ENCODE measurements at places on chromosomes 2 and 18. TPM values are rescaled to one million over a fixed set of nuclear protein-coding genes. Genes with fewer than 3 reads are reported as not detected.

DNA sequence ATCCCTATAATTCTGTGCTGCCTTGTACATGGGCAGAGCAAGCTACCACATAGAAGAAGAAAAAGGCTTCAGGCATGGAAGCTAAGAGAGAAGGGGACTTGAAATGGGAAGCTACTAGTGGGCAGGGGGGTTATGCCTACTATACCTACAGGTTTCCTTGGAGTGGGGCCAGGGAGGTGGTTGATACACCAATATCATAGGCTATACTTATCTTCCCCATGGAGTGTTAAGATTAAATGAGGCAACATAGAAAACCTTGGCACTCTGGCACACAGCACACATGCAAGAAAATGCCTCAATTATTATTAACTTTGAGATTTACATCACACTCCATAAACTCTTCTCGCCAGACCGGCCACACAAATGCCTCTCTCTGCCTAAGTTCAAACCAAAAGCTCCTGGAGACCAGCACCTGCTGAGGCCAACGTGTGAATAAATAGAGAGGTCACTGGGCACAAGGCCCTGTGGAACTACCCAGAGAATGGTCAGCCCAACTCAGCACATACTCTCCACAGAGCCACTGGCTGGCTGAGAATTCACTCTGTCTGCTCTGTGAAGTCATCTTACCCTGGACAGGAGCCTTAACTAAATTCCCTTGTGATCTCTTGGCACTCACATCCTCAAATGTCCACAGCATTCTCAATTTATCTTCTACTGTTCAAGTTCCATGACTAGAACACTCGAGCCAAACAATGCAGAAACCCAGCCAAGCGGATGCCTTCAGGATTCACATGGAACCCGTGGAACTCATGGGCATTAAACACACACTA, 498.7 kb downstream of the BCL11A start:
- no peak for DNase-seq

DNA sequence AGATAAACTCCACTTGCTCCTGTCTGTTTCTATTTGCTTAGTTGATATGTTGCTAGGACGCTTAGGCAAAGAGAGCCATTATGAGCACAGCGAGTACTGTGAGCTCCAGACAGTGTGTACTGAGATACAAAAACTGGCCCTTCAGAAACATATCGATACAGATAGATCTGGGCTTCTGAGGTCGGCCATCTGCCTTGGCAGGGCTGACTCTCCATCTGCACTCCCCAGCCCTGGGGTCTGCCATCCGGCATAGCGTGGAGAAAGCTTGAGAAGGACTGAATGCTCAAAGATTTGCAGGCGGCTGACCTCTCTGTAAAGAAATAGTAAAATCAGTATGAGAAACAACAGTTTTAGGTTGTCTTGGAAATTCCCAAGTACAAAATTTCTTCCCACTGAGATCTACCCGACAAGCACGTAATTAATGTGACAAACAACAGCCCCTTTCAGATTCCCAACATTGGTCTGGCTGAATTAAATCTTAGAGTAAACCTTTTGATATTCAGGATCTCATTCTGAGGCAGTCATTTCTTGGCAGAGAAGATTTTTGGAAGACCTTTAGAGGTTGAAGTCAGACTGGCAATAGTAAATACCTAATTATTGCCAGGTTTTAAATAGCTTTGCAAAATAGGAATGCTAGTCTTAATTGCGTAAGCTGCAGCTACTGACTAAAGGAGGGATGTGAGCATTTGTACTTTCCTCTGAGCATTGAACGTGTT, 127.4 kb downstream of the CHST9 start:
- DNase-seq: no peak

The ZNF385B gene
- not detected for polyA plus RNA-seq

GRCh38 chr2:224776795-224777558, 60.8 kb upstream of the CCDC195 start:
- DNase-seq: no peak

GRCh38 chr2:28276807-28277206, 115.9 kb upstream of the FOSL2 start:
- no peak for DNase-seq

The NHEJ1 gene
- 20.3 TPM for polyA plus RNA-seq

DNA sequence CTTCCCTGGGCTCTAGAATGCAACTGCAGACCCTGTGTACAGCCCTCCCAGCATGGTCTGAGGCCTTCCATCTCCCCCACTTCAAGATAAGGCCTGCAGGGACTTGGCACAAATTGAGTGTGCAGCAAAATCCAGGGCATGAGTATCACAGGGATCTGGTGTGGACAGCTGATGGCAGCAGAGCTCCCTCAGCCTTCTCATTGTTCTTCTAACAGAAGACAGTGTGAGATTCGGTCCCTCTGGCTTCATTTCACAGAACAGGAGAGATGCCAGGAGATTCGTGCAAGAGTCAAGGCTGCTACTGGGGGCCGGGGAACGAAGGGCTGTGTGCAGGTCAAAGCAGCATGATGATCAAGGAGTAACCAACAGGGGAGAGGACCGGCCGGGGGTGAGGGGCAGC, 85.8 kb downstream of the UXS1 start:
- DNase-seq: no peak

DNA sequence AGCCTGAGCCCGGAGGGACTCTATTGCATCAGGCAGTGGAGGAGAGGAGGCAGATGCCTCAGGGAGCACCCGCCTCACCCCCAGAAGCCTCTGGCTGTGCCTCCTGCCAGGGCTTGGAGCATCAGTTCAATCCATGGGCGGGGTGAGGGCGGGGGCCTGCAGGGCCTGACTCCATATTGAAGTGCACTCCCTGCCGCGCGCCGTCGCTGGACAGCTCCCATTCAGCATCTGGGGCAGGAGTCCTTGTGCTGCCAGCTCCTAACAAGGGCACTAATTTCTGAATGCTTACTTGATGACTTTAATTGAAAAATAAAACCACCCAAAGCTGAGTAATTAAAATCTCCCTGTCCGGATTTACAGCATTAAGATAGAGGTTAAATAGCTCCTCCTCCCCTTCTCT, 23.8 kb downstream of the C1QL2 start:
- no peak for DNase-seq

The FMNL2 gene
- 1.1 TPM for polyA plus RNA-seq

DNA sequence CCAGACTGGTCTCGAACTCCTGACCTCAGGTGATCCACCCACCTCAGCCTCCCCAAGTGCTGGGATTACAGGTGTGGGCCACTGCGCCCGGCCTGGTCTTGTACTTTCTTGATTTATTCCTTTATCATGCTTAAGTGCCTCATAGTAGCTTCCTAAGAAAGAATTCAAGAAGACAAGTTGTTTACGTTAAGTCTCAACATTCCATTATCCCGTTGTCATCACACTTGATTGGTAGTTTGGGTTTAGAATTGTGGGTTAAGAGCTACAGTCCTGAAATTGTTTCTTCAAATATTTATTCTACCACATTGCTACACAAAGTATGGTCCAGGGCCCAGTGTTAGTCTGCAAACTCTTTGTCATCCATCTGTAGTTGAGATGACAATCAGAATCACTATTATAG, 194.0 kb downstream of the VWC2L start:
- DNase-seq: no peak

- peak; percentile 2 for DNase-seq
Observed at GRCh38 chr2:119823734-119824334, 64.1 kb downstream of the PTPN4 start.

The HNMT gene
- polyA plus RNA-seq: 44.9 TPM

DNA sequence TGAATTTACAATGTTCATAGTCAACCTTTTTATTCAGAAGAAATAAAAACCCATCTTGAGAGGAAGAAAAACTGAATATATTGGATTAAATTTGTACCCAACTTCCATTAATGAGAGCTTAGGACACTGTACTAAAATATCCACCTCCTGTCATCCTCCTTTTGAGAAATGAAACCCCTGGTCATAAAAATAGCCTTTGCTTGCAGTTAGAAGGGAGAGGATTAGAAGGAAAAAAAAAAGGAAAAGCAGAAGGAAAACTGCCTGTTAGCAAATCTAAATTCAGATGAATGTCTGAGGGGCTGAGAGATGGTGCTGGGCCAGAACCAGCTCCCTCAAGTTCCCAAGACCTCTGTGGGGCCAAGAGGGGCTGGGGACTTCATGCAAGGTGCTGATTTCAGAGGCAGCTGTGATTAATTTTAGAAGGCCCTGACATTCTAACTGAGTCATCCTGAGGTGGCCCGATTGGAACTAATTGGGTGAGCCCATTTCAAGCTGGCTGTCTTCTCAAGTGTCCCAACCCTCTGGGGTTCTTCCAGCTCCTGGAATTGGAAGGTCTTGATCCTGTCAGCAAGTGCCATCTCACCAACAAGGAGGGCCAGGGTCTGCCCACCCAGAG, 38.4 kb upstream of the BIN1 start:
- DNase-seq: no peak

DNA sequence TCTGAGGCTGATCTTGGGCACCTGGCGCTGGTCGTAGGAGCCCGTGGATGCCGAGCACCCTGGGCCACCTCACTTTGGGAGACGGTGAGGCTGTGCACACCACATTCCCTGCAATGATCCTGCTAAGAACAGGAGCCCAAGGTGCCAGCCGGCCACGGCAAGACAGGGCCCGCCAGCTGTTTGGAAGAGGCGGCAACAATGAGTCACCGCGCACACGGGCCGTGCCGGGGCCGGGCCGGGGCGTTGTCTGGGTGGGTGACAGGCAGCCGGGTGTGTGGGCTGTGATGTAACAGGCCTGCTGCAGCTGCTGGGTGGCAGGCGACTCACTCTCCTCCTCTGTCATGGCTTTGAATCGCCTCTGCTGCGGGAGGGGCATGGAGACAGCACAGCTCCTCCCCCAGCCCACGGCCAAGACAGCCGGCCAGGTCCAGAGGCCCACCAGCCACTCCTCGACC, 49.7 kb upstream of the ODC1 start:
- no peak for DNase-seq

DNA sequence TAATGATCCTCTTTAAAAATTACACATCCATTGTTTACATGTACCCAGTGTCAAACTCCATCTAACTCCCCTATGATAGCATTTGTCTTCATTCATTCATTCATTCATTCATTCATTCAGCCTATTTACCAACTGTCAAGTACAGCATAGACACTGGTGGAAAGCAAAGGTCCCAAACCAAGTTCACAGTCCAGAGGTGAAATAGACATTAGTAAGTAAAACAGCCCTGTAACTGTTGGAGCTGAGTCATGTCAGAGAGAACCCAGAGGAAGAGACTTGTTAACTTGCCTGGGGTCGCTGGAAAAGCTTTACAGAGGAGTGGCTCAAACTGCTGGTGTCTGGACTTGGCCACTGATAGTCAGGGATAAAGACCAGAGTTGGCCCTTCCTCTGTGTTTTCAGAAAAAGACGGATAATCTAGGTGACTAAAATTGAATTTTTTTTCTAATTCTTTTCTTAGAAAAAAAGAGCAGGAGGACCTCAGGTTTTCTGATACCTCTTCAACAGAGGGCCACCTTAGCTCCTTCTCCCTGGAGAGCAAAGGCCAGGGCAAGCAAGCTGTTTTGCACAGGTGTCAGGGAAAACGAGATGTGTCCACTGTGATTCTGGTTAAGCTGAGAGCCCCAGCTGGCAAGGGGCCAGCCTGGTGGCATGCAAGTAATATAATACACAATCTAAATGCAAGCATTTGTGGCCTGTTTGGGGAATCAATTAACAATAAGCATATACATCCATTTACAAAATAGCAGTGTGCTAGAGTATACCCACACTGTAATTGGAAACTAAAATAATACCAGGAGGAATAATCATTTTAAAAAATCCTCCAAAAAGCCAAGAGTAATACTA, 96.7 kb upstream of the SLC14A2 start:
- DNase-seq: no peak

- no peak for DNase-seq
Observed at GRCh38 chr2:128503399-128504245, 185.0 kb upstream of the HS6ST1 start.

Measured in CD14-positive monocyte (primary cell).